ENCODE measurements at places on chromosomes 12 and 14.

DNA sequence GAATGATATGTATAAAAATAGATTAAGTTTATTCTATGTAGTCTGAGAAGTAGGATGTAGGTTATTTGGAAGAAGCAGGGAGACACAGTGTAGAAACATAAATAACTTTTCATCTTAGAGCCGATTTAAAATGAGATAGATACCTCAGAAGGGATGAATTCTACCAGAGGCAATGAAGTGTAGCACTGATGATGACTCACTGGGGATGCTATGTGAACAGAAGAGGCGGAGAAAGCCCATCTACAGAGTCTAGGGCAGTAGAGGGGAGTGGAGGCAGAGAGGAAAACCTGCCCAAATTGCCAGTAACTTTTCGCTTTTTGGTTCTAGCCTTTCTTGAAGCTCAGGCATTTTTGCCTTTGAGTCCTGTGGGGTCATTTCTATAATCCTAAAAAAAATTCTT lies 451.8 kb downstream of the ATP23 start:
- DNase-seq, result no peak

- DNase-seq, result no peak
These were observed 1.1 kb downstream of the IKZF4 start for GRCh38 chr12:56021889-56022497.

GRCh38 chr12:30927222-30927611 lies 669 bp downstream of the TSPAN11 start:
- DNase-seq, result no peak

DNA sequence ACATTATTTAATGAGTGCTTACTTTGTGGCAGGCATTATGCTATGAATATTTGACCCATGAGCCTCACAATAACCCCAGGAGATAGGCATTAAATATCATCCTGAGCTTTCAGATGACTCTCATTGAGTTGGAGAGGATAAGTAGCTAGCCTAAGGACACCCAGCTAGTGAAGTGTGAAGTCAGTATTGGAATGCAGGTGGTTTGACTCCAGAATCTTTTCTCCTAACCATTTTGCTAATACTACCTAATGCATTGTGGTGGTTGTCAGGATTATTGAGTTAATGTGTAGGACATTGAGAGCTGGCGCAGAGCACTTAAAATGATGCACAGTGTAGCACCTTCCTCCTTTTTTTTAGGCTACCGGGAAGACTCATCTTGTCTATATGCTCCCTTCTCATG lies 3.8 kb upstream of the CDKL1 start:
- DNase-seq, result no peak

- DNase-seq, result no peak
These were observed 191.7 kb downstream of the RASSF9 start for GRCh38 chr12:85644508-85644907.

DNA sequence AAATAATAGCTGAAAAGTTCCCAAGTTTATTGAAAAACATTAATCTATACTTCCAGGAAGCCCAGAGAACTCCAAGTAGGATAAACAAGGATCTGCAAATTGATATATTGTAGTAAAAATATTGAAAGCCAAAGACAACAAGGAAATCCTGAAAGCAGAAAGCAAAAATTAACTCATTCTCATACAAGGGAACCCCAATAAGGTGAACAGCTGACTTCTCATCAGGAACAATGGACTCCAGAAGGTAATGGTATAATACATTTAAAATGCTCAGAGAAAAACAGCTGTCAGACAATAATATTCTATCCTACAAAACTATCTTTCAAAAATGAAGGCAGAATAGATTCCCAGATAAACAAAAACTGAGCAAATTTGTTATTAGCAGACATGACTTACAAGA lies 138.1 kb upstream of the BMP4 start:
- no peak for DNase-seq

DNA sequence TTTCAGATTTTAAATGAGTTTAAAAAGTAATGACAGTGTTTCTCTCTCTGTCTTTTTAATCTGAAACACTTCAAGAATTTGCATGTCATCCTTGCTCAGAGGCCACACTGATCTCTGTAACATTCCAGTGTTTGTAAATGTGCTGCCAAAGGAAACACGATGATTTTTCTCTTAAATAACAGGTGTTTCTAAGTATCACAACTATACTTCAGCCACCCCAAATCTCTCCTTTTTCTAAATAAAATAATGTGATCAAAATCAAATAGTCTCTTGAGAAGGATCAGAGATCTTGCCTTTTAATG lies 3.3 kb upstream of the GALC start:
- no peak for DNase-seq

GRCh38 chr12:62660756-62661155 lies 194.1 kb downstream of the MON2 start:
- no peak for DNase-seq

DNA sequence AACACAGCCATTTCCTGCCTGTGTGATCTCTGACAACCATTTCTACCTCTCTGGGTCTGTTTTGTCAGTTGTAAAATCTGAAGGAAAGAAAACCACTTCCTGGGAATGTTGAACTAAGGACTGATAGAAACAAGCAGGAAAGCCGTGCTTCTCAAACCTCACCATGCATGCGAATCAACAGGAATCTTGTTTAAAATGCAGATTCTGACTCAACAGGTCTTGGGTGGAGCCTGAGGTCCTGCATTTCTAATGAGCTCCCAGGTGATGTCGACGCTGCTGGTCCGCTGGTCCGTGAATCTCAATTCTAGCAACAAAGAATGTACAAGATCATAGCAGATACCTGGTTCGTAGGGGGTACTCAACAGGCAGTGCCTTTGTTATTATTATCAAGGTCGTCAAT lies 38.0 kb upstream of the GPATCH2L start:
- no peak for DNase-seq

DNA sequence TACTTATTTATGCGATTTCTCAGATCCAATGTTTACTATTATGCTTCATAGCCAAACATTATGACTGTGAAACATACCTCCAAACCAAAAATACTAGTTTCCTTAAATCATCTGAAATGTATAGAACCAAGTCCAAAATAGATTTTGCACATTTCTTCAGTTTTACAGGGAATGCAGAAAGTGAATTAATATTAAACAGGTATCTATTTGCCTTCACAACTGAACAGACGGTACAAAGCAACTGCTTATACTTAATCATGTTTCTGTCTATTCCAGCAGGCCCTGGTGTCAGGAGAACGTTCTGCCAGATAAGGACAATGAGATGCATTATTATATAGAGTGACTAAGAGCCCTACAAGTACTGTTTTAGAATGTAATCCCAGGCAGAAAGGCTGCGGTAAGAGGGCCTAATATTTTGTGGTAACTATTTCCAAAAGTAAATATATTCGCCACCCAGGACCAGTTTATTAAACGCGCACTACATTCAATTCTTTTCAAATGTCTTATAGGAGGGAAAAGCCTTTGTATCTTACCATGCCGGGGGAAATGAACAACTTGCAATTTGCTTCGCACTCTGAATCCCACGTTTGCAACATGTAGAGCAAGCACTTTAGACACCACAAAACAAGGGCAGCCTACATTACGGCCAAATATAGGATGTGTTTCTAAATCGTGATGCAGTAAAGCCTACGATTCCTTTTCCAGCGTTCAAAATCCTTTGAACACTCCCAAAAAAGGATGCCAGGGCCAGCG lies 1.5 kb downstream of the CORO1C start:
- no peak for DNase-seq

DNA sequence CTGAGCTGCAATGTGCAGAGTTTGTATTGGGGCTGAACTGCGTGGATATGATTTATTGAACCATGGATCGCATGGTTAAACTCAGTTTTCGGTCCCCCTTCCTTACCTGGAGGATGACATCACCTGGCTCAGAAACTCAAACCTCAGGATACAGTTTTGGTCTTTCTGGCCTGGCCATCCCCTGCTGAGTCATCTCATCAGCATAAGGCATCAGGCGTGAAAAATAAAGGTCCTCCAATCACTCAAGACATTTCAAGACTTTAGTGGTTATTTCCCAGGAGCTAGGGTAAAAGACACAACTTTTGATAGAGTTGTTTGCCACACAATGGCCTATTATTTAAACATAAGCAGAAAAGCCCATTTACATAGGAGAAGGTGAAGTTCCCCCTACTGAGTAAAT lies 631.1 kb upstream of the TMEM132C start:
- DNase-seq, result no peak

GRCh38 chr14:66069036-66069435 lies 417.1 kb upstream of the CCDC196 start:
- no peak for DNase-seq

DNA sequence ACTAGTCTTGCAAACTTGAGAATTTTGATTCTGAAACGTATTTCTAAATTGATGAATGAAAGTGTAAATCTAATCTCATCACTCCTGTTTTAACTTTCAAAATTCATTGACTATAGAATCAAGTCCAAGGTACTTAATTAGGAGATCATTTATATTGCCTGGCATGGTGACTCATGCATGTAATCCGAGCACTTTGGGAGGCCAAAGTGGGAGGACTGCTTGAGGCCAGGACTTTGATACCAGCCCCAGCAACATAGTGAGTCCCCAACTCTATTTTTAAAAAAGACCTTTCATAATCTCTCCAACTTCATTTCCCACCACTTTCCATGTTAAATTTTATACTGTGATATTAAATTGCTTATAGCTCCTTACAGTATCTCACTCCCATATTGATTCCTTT lies 3.0 kb upstream of the MIPOL1 start:
- no peak for DNase-seq

GRCh38 chr12:97151481-97151880 lies 244.4 kb downstream of the NEDD1 start:
- no peak for DNase-seq

- DNase-seq, result no peak
These were observed 214.2 kb downstream of the SUDS3 start for GRCh38 chr12:118590406-118591150.

DNA sequence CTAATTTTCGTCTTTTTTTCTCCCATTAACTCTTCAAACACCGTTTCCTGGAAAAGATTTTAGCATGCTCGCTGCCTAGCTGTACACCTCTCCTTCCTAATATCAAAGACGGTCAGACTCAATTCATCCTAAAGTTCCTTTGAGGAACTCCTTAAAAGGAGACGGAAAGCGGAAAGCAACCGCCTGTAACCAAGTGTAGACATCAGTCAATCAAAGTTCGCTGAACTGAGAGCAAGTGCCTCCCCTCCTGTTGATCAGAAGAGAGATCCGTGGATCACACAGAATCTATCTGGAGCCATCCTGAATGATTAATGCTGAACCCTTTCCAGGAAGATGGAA lies 412 bp upstream of the TEP1 start:
- no peak for DNase-seq

- DNase-seq, result no peak
These were observed 61.8 kb downstream of the PHLDA1 start for GRCh38 chr12:75969768-75970167.

GRCh38 chr12:107254258-107254856 lies 161.0 kb upstream of the CRY1 start:
- no peak for DNase-seq

GRCh38 chr12:10607885-10608458 lies 5.4 kb downstream of the MAGOHB start:
- peak; percentile 2 for DNase-seq

GRCh38 chr12:106893451-106893850 lies 62.3 kb upstream of the TMEM263 start:
- no peak for DNase-seq

DNA sequence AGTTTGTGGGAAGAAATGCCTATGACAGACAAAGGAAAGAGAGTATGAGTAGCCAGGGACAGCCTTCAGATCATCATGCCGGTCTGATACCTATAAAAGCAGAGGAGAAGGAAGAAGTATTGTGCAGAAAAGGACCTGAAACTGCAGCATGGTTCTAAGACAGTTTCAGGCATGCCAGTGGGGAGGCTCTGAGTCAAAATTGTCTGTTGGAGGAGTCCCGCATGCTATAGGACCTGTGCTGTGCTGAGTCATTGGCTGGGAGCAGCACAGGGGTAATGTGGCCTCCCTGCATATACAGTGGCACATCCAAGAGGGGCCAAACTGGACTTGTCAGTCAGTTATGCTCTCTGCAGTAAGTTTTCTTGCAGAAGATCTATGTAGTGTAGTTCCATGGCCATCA lies 40.7 kb downstream of the NEUROD4 start:
- peak; percentile 24 for DNase-seq

DNA sequence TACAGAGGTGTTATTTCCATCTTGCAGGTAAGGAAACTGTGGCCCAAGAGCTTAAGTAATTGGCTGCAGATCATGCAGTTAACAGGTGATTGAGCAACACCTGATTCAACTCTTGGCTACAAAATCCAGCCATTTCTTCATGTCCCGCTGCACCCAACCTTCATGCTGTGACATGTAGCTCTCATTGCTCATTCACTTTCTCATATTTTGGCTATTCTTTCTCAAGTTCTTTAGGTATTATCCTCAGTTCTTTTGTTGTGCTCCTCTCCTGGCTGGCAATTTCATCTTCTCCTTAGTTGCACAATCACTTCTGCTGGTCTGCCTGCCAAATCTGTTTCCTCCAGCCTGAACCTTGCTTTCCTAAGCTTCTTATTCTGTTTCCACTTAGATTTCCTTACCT lies 300.8 kb downstream of the SSPN start:
- DNase-seq, result no peak

DNA sequence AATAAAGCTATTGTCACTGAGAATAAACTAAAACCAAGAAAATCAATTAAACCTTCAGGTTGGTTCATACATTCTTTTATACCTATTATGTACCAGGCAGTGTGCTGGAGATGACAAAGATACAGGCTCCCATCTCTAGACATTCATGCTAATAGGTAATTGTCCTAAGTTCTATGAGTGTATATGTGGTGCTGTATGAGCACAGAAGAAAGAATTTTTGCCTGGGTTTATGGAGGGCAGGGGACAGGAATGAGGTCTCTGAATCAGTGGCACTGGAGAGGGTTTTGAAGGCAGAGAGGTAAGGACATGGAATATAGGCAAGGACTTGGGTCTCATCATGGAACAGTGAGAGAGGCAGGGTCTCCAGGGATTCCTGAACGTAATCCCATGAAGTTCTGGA lies 38.7 kb downstream of the MAP1LC3B2 start:
- no peak for DNase-seq

- no peak for DNase-seq
These were observed 143.5 kb downstream of the RIMBP2 start for GRCh38 chr12:130572553-130572952.

- no peak for DNase-seq
These were observed 1434.3 kb upstream of the FLRT2 start for GRCh38 chr14:84095681-84096080.

- DNase-seq, result no peak
These were observed 246.2 kb upstream of the NPAS3 start for GRCh38 chr14:32692441-32692840.

DNA sequence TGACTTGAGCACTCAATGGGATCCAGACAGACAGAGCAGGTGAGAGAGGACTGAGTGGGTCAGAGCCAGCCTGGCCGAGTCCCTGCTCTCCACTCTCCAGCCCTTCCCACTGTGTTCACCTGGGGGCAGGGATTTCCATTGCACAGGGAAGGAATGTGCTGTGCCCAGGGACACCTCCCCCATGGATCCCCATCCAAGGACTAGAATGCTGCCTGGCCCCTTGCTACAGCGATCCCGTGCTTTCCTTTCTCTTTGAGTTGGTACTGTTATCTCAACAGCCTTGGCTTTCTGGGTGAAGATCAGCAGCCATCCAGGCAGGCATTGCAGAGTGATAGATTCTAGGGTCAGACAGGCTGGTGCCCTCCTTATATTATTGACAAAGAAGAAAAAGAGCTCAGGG lies 60.3 kb upstream of the DLK1 start:
- no peak for DNase-seq
